Hippocampal formation (tissue), 2 donors: ENCODE measurements at places on chromosomes 11 and 22.

DNA sequence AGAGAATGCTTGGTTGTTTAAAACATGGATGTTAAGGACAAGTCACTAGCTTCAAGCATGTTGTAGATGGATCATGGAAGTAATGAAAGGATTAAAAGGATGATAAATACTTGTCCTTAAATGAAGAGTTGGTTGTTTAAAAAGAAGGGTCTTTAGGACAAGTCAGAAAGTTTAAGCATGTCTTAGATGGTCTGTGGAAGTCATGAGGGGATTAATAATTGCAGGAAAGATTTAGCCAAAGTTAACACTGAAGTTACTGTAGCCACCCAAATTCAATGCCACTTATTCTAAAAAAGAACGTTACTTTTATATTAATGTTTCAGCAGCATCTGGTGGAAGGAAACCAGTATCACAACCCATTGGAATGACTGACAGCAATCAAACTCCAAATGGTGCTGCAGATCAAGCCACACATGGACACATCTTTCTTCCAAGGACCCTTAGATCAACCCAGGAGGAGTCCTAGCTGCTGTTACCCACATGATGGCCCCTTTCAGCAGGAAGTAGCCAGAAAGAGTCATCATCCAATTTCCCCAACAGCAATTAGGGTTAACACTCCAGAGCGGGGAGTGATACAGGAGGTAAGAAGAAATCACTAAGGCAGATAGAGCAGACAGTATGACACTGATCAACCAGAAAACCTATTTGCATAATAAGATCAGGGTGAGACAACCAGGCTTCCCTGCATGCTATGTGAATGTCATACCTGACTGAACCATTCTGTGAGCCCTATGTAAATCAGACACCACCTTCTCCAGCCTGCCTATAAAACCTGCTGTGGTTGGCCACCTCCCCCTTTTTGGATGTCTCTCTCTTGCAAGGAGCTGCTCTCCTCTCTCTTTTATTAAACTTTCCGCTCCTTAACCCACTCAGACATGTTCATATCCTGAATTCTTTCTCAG lies 88.4 kb upstream of the GNAZ start:
- no peak for DNase-seq

GRCh38 chr11:74248469-74248868 lies 63.0 kb downstream of the P4HA3 start:
- no peak for DNase-seq

DNA sequence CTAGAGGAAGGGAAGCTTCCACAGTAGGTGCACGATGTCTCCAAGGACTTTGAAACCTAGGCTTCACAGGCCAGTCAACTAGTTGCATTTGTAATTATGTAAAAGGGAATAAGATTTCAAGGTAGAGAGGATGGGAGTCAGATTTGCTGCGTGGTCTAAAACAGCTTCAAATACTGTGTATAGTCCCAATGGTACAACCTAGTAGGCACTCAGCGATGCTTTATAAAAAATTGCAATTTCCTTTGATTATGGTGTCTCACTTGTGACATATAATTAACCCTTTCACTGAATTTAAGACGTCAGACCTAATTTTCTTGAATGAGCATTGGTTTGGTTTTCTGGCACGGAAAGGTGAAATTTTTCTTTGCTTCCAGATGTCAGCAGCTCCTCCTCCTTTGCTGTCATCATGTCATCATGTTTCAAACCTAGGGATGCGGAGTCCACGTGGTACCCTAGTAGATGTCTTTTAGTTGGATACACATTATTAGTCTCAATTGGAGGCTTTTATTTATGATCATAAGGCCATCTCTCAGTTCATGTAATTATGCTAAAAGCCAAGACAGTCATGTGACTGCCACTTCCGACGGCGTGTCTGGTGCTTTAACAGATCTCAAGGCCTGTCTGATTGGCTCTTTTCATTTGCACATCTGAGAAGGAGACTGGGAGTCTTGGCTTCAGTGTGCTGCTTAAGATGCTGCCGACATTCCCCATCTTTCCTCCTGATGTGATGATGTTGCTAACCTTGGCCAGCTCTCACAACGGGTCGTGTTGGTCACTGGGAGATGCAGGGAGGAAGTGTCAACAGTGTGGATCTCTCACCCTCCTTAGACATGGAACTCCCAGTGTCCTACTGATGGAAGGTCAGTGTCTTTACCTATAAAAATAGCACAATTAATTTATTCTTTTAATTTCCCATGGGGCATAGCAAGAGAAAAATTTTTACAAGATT lies 134.0 kb downstream of the HIPK3 start:
- DNase-seq: no peak

GRCh38 chr11:112874980-112875379 lies 86.2 kb upstream of the NCAM1 start:
- no peak for DNase-seq

DNA sequence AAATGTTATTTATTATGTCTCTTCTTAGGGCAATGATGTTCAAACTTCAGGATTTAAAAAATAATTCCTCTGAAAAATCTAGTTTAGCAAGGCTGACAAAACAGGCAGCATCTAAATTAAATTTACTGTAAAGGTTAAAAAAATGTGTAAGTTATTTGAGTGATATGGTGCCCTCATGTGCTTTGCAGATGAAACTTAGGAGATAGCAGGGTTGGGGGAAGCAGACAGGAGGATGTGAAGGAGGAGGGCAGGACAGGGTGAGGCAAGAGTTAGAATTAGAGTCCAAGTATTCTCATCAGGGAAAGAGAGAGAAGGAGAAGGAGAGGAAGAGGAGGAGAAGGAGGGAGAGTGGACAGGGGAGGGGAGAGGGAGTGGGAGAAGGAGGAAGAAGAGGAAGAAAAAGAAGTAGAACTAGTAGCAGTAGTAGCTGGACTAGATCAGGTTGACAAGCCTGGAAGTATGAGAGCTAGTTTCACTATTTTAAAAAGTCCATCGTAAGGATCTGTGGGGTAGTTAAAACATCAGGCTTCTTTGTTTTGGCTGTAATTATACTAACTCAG lies 141.2 kb upstream of the SESN3 start:
- DNase-seq: no peak

DNA sequence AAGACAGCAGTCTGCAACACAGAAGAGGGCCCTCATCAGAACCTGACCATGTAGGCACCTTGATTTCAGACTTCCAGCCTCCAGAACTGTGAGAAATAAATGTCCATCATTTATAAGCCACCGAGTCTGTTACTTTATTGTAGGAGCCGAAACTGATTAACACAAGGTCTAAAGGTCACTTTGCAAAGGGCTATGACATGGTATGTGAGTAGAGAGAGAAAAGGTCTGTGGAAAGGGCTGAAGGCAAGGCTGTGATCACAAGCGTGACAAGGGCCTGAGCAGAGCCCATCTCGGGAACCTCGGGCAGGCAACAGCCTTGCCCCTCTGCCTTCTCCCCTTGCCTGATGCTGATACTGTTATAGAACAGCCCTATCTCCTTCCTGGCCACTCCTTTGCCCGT lies 73.4 kb upstream of the TEAD1 start:
- DNase-seq: no peak

DNA sequence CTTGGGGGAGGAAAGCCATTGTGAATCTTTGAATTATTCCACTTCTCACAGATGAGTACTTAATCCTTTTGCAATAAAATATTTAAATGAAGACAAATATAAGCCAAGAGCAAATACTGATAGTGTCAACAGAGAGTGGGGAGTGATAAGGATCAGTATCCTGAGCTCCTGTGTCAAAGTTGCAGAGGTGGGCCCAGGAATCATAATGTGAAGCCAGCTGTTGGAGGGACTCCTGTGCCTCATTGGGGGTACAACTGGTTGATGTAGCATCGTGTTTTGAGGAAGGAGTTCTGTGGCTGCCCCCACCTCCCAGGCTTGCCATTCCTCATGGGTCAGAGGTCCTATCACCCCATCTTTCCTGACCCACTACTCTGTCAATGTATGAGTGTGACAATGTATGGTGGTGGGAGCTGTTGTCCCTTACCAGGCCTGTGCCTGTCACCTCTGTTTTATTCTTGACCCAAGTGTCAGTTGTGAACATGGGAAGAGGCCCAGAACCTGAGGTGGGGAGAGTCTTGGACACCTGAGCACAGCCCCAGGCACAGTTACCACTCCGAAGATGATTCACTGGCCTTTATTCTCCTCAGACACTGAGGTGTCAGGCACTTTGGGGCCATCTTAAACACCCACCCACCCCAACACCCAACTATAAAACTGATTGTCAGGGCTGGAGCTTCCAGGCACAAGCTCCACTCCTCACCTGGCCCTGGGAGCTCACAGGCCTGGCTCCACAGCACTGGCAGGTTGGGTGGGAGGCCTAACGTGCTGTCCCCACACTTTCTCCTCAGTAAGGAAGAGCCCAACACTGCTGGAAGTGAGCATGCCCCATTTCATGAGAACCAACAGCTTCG lies 38.4 kb downstream of the KCNQ1OT1 start:
- no peak for DNase-seq

GRCh38 chr11:15824060-15824459 lies 532.3 kb downstream of the SOX6 start:
- DNase-seq: no peak

- DNase-seq: peak; percentile 12
These were observed 39.8 kb downstream of the SYN3 start for GRCh38 chr22:33018232-33018864.

- DNase-seq: no peak
These were observed 1.1 kb downstream of the CREB3L1 start for GRCh38 chr11:46278387-46279125.

DNA sequence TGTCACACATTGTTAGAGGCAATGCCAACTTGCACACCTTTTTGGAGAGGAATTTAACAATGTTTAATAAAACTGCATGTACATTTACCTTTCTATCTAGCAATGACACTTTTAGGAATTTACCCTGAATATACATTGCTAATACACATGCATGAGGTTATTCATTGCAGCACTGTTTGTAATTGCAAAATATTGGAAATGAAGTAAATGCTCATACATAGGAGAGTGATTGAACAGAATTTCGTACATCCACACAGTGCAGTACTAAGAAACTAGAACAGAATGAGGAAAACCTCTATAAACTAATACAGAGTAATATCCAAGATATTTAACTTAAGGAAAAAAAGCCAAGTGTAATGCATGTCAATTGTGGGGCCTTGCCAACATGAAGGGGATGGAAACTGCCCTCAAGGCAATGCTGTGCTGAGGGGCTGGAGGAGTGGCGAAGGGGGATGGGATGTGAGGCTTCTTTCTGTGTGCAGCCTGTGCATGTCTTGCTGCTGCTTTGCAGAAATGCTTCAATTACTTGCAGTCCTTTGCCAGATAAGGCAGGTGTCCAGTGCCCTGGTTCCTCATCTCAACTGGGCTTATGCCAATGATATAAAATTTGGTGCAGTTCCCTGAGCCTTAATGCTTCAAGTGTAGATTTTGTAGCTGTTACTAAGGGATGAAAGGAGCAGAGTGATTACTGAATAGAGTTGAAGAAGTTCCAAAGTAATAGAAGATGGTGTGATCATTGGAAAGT lies 96.1 kb downstream of the GRIA4 start:
- DNase-seq: no peak

GRCh38 chr11:79219186-79220045 lies 221.4 kb downstream of the TENM4 start:
- DNase-seq: no peak

- no peak for DNase-seq
These were observed 23.2 kb upstream of the LMO1 start for GRCh38 chr11:8286886-8287285.

DNA sequence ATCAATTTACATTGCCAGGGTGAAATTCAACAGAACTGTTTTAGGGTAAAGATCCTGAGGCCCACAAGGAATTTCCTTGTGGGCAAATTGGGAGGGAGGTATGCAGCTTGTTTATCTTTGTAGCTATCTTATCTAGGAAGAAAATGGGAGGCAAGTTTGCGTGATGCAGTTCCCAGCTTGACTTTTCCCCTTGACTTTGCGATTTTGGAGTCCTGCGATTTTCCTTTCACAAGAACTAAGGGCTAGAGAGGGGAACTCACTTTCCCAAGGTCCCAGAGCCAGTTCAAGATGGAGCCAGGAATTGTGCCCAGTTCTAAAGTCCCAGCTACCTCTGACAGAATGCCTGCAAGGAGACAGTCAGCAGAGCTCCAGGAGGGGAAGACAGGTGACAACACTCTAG lies 30.7 kb downstream of the RIBC2 start:
- no peak for DNase-seq

DNA sequence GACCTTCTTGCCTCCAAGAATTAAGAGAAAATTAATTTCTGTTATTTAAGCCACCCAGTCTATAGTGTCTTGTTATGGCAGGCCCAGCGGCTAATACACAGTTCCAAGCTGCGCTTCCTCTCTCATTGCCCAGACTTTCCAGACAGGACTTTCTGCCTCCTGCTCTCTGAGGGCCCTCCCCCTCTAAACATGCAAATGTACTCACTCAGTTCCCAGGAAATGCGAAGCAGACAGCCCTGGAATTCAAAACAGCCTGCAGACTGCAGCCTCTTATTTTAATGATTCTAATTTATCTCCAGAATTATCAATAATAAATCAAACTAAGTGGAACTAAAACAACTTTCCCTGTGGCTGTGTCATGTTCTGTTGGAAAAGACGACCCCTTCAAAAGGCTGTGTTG lies 115.5 kb upstream of the ISX start:
- no peak for DNase-seq

DNA sequence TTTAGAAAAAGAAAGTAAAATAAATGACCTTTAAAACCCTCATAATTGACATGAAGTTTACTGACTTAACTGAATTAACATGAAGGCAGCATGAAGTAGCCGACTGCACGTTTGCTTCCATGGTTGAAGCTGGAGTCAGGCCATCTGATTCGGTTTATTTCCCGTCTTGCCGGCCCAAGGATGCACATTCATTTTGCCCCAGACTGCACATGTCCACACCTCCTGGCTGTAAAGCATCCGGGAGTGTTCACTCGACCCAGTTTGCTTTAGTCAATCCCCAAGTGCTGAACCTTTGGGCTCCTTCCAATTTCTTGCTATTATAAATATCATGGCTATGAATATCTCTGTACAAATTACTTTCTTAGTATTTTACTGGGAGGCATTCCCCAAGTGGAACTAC lies 17.7 kb upstream of the TUB start:
- no peak for DNase-seq

GRCh38 chr11:64880240-64881001 lies 2.0 kb upstream of the EHD1 start:
- peak; percentile 7 for DNase-seq

DNA sequence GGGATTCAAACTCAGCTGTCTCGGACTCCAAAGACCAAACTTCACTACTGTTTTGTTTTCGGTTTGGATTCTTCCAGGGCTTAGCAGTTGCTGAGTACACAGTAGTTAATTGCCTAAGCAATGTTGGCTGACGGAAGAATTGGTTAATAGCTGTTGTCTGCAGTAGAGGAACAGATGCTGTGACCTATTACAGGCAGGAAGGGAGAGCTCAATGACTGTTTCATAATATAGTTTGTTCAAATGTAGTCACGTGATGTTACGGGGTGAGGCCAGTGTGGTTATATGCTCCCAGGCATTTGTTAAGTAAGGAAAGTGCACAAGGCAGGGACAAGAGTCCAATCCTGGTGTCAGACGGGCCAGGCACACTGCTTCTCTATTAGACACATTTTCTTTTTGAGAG lies 222.6 kb upstream of the CCDC90B start:
- no peak for DNase-seq

GRCh38 chr22:36015811-36016529 lies 12.7 kb downstream of the RBFOX2 start:
- DNase-seq: no peak
